ENCODE measurements at places on chromosomes 1 and 21.

GRCh38 chr1:32094746-32095521, 12.9 kb upstream of the KPNA6 start:
- no peak for DNase-seq

DNA sequence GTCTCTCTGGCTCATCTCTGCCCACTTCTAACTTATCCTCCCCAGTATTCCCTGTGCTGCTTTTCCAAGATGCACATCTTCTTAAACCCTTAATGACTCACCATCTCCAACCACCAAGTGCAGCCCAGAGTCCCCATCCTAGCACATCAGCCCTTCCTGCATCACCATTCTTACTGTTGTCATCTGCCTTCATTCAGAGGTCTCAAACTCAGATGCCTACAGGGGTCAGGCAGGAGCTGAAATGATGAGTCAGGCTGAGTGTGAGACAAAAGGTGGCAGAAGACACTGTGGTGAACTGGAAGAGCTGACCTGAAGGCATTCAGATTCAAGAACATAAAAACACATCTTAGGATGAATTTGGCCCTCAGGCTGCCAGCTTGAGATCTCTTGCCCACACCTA, 34.6 kb downstream of the OLFML2B start:
- no peak for DNase-seq

- no peak for DNase-seq
Observed at GRCh38 chr1:18816808-18817207, 42.7 kb downstream of the TAS1R2 start.

- no peak for DNase-seq
Observed at GRCh38 chr21:42991992-42992740, 17.8 kb downstream of the PKNOX1 start.

GRCh38 chr1:29527314-29528004, 291.1 kb downstream of the PTPRU start:
- DNase-seq, result no peak

DNA sequence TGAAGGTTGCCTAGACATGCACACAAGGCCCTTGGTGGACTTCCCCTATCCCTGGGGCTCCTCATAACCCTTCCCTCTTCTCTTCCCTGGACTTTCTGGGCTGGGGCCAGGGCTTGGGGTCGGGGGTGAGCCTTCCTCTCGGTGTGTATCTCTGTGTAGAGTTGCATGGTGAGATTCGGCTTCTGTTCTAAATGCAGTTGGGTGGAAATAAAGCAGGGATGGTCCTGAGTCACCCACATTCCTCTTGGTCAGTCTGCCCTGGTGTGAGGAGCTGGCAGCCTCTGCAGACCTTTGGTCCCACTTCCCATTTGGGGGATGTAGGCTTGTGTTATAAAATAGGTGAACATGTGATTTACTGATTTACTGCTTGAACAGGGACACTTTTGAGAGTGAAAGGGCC, 38.0 kb downstream of the ADARB1 start:
- no peak for DNase-seq

GRCh38 chr21:18373606-18374005, 30.0 kb downstream of the TMPRSS15 start:
- no peak for DNase-seq

- DNase-seq, result no peak
Observed at GRCh38 chr21:23876925-23877558, 1730.2 kb downstream of the MRPL39 start.

GRCh38 chr1:232213928-232214327, 416.0 kb downstream of the SIPA1L2 start:
- no peak for DNase-seq
